ENCODE measurements at places on chromosomes 5 and 9. TPM values are rescaled to one million over a fixed set of nuclear protein-coding genes. Genes with fewer than 3 reads are reported as not detected.

SLC36A3 gene
- total RNA-seq, result not detected

PRUNE2 gene
- total RNA-seq, result 26.5 TPM

GLDC gene
- total RNA-seq, result 133 TPM

SURF2 gene
- total RNA-seq, result 39.9 TPM

NME5 gene
- not detected for total RNA-seq

FOXD4L4 gene
- total RNA-seq, result not detected

PCDHA9 gene
- total RNA-seq, result 3.3 TPM

RLN1 gene
- 1.2 TPM for total RNA-seq

SPAAR gene
- total RNA-seq, result not detected

GHR gene
- 1.9 TPM for total RNA-seq

NOP16 gene
- total RNA-seq, result 43.4 TPM

HSPA4 gene
- 340 TPM for total RNA-seq

TMOD1 gene
- total RNA-seq, result 0.69 TPM

GRCh38 chr5:134459491-134459890 is 47.8 kb upstream of the CDKN2AIPNL start:
- no peak for DNase-seq
- H3K4me1 ChIP-seq, result no peaks in the 10 kb centered on the region
- no peaks in the 10 kb centered on the region for H3K36me3 ChIP-seq
- no peaks in the 10 kb centered on the region for H3K27me3 ChIP-seq
- no peak overlapping the region for H3K4me3 ChIP-seq

GRCh38 chr5:143229426-143229895 is 174.0 kb downstream of the NR3C1 start:
- no peak overlapping the region for H3K27ac ChIP-seq
- no peaks in the 10 kb centered on the region for H3K36me3 ChIP-seq
- no peak for DNase-seq
- no peaks in the 10 kb centered on the region for H3K4me1 ChIP-seq
- no peaks in the 10 kb centered on the region for H3K27me3 ChIP-seq
- no peak overlapping the region for H3K4me3 ChIP-seq

DNA sequence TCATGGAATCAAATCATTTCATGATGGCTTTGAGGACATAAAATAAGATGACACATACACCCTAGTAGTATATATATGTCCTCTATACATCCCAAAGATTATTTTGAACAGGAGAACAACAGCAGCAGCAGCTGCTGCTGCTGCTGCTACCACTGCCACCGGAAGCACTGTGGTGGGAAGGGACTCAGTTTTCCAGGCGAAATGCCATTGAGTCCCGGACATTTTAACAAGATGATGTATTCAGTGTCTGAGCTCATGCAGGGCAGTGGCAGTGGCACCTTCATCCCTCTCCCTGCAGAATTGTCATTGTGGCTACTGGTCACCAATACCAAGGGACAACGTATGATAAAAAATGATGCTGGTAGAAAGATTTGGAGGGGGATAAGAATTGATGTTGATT is 151.3 kb downstream of the CHSY3 start:
- no peaks in the 10 kb centered on the region for H3K27me3 ChIP-seq
- no peaks in the 10 kb centered on the region for H3K4me1 ChIP-seq
- no peak for DNase-seq
- no peak overlapping the region for H3K4me3 ChIP-seq
- H3K36me3 ChIP-seq, result no peaks in the 10 kb centered on the region

GRCh38 chr5:72234265-72234700 is 85.8 kb downstream of the MRPS27 start:
- H3K27me3 ChIP-seq, result no peaks in the 10 kb centered on the region
- no peak overlapping the region for H3K4me3 ChIP-seq
- H3K27ac ChIP-seq, result peak overlapping the region; percentile 75
- peaks cover 7% of the 10 kb centered on the region for H3K36me3 ChIP-seq

- no peak for DNase-seq
- no peaks in the 10 kb centered on the region for H3K4me1 ChIP-seq
- H3K36me3 ChIP-seq, result no peaks in the 10 kb centered on the region
- H3K4me3 ChIP-seq, result no peak overlapping the region
These were observed 347.6 kb downstream of the PTPRD start for GRCh38 chr9:10265153-10265631.

GRCh38 chr5:67957374-67957773 is 258.2 kb upstream of the PIK3R1 start:
- DNase-seq, result no peak
- H3K4me1 ChIP-seq, result peaks cover 12% of the 10 kb centered on the region
- no peaks in the 10 kb centered on the region for H3K36me3 ChIP-seq
- no peaks in the 10 kb centered on the region for H3K27me3 ChIP-seq

DNA sequence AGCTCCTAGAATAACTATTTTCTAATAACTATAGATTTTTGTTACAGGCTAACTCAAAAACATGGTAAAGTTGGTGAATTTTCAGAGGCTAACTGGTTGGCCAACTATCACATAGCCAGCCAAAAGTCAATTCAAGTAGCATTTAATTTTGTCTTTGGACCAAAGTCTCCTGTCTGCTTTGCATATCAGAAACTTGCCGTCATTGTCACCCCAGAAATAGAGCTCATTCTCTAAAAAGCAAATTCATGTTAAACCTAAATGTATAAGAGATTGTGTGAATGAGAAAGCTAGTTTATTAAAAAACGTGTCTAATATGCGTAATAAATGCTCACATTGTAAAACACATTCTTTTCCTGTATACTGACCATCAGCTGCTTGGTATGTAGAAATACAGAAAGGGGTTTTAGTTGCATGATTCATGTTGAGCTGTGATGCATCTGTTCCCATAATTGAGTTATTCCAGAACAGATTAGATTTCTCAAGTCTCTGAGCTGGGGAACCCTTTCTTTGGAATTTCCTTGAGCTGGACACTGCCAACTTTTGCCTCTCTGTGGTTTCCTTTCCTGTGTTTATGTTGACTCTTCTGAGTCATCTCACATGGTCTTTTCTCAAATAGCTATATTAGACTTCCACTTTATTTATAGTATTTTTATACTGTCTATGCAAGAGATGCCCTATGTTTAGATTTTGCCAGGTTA is 7.3 kb downstream of the SRFBP1 start:
- no peak overlapping the region for H3K4me3 ChIP-seq
- H3K36me3 ChIP-seq, result no peaks in the 10 kb centered on the region
- H3K4me1 ChIP-seq, result peaks cover 26% of the 10 kb centered on the region

DNA sequence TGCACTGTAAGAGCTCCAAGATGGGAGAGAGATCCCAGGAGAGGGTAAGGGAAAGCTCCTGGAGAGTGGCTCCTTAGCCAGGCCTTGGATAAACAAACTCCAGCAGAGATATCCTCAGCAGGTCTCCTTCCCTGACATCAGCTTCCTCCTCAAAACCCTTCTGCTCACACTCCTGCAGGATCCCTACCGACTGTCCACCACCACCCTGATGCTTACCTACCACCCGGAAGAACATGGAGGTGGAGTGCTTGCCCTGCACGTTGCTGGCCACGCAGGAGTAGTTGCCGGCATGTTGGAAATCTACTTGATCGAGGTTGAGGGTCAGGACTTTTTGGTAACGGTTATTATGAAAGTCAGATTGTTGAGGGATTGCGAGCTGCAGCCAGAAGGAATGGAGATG is 9.3 kb downstream of the CSF1R start:
- no peak for DNase-seq
- H3K4me1 ChIP-seq, result peaks cover 4% of the 10 kb centered on the region
- no peaks in the 10 kb centered on the region for H3K36me3 ChIP-seq
- H3K27ac ChIP-seq, result no peak overlapping the region

DNA sequence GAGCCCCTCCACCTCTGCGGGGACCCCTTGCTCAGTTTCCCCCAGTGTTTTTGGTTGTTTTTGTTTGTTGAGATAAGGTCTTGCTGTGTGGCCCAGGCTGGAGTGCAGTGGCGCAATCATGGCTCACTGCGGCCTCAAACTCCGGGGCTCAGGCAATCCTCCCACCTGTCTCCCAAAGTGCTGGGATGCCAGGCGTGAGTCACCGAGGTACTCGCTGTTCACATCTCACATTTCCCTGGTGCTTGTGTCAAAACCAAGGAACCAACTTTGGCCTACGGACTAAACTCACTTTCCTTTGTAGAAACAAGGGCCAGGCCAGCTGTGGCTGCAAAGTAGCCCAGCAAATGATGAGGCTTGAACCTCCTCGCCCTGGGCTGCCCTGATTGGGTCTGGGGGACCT is 9.7 kb upstream of the AJM1 start:
- no peak overlapping the region for H3K27ac ChIP-seq
- no peaks in the 10 kb centered on the region for H3K4me1 ChIP-seq
- no peak overlapping the region for H3K4me3 ChIP-seq
- no peaks in the 10 kb centered on the region for H3K27me3 ChIP-seq
- no peak for DNase-seq
- no peaks in the 10 kb centered on the region for H3K36me3 ChIP-seq

DNA sequence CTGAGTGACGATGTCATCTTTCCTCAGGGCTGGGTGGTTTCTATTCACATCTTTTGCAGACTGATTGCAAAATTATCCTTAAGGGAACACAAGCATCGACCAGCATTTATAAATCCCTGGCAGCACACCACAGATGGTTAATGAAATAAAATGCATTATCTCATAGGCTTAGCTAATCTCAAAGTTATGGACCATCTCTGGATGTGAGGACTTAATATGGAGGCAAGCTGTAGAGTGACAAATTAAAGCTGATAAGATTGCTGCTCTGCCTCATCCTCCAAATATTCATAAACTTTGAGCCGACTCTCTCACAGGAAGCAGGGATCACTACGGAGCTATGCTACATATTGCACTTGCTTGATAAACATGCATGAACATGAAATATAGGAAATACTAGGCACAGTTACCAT is 663.2 kb upstream of the RGMB start:
- no peak overlapping the region for H3K4me3 ChIP-seq
- H3K27me3 ChIP-seq, result no peaks in the 10 kb centered on the region
- no peak overlapping the region for H3K27ac ChIP-seq
- no peaks in the 10 kb centered on the region for H3K36me3 ChIP-seq
- H3K4me1 ChIP-seq, result no peaks in the 10 kb centered on the region
- no peak for DNase-seq

GRCh38 chr5:67300326-67300725 is 103.7 kb upstream of the CD180 start:
- no peak overlapping the region for H3K27ac ChIP-seq
- H3K4me1 ChIP-seq, result no peaks in the 10 kb centered on the region
- no peak overlapping the region for H3K4me3 ChIP-seq
- no peaks in the 10 kb centered on the region for H3K27me3 ChIP-seq
- H3K36me3 ChIP-seq, result no peaks in the 10 kb centered on the region
- DNase-seq, result no peak

GRCh38 chr5:102483736-102484135 is 15.1 kb downstream of the SLCO6A1 start:
- no peaks in the 10 kb centered on the region for H3K27me3 ChIP-seq
- no peaks in the 10 kb centered on the region for H3K36me3 ChIP-seq
- no peaks in the 10 kb centered on the region for H3K4me1 ChIP-seq
- H3K4me3 ChIP-seq, result no peak overlapping the region
- no peak for DNase-seq
- H3K27ac ChIP-seq, result no peak overlapping the region

DNA sequence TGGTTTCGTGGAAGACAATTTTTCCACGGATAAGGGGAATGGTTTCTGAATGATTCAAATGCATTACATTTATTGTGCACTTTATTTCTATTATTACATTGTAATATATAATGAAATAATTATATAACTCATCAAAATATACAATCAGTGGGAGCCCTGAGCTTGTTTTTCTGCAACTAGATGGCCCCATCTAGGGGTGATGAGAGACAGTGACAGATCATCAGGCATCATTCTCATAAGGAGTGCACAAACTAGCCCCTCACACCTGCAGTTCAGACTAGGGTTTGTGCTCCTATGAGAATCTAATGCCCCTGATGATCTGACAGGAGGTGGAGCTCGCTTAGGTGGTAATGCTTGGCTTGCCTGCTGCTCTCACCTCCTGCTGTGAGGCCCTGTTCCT is 6.4 kb downstream of the ISCA1 start:
- H3K4me1 ChIP-seq, result no peaks in the 10 kb centered on the region
- H3K27me3 ChIP-seq, result no peaks in the 10 kb centered on the region
- H3K27ac ChIP-seq, result no peak overlapping the region
- DNase-seq, result peak; percentile 28
- no peak overlapping the region for H3K4me3 ChIP-seq

DNA sequence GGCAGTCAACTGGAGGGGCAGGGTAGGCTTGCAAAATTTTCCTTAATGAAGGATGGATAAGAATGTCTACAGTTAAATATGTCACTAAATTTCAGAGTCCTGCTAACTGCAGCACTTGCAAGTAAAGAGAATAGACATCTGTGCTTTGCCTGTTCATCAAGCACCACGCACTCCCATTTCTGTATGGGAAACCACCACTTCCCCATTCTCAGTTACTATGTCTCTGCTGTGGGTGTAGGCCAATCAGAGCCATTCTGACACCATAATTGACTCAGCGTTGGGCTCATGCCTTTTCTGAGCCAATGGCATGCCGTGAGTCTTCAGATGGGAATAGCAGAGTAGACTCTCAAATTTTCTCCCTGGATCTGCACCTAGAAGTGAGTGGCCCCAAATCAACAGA is 247.5 kb downstream of the GABRB2 start:
- no peaks in the 10 kb centered on the region for H3K27me3 ChIP-seq
- no peak overlapping the region for H3K4me3 ChIP-seq
- H3K36me3 ChIP-seq, result no peaks in the 10 kb centered on the region
- DNase-seq, result no peak
- H3K4me1 ChIP-seq, result no peaks in the 10 kb centered on the region
- no peak overlapping the region for H3K27ac ChIP-seq

- H3K4me3 ChIP-seq, result no peak overlapping the region
- peaks cover 40% of the 10 kb centered on the region for H3K4me1 ChIP-seq
- H3K27me3 ChIP-seq, result no peaks in the 10 kb centered on the region
- peak; percentile 41 for DNase-seq
- H3K27ac ChIP-seq, result no peak overlapping the region
These were observed 33.3 kb downstream of the TMEM161B start for GRCh38 chr5:88235346-88235745.

GRCh38 chr9:97985058-97985861 is 2.1 kb downstream of the ANP32B start:
- DNase-seq, result peak; percentile 47
- H3K27me3 ChIP-seq, result peaks cover 54% of the 10 kb centered on the region
- H3K4me1 ChIP-seq, result peaks cover 20% of the 10 kb centered on the region
- H3K27ac ChIP-seq, result no peak overlapping the region
- H3K36me3 ChIP-seq, result no peaks in the 10 kb centered on the region

DNA sequence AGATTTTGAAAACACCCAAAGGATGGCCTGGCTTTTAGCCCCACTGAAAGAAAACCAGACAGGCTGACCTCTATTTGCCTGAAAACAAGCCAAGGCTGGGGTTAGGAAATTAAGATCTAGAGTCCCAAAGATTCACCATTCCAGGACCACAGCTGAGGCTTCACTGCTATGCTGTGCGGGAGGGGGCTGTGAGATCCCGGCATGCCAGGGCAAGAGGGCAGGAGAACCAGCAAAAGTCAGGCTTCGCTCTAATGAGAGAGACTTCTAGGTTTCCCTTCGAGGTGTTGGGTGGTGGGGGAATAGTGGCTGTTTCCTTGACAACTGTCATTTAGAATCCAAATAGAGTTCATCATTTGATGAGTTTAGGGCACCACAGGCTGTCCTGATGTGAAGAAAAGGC is 152.9 kb upstream of the NFIB start:
- no peak for DNase-seq
- H3K4me3 ChIP-seq, result no peak overlapping the region
- H3K4me1 ChIP-seq, result peaks cover 17% of the 10 kb centered on the region
- H3K27me3 ChIP-seq, result no peaks in the 10 kb centered on the region
- H3K36me3 ChIP-seq, result no peaks in the 10 kb centered on the region
- H3K27ac ChIP-seq, result no peak overlapping the region

Data from GM23338 (cell line).